Dermis microvascular lymphatic vessel endothelial cell (primary cell): ENCODE measurements at places on chromosomes 2 and 18. TPM values are rescaled to one million over a fixed set of nuclear protein-coding genes. Genes with fewer than 3 reads are reported as not detected.

Gene TRIM54
- total RNA-seq: 0.26 and 0.51 TPM in 2 replicates

Gene TMEM163
- total RNA-seq: 0.13 and 0.25 TPM in 2 replicates

Gene VWC2L
- not detected in 2 replicates for total RNA-seq

Gene SERPINB13
- total RNA-seq: not detected in 2 replicates

Gene SPDYA
- total RNA-seq: 0.13 and 0.26 TPM in 2 replicates

Gene GRHL1
- total RNA-seq: 0.26 and 0.76 TPM in 2 replicates

Gene AMMECR1L
- total RNA-seq: 12.2 and 16.3 TPM in 2 replicates

Gene FOXI3
- total RNA-seq: not detected in 2 replicates

Gene TCF4
- 424 and 459 TPM in 2 replicates for total RNA-seq

Gene ERBB4
- under 0.01 TPM in 1 of 2 replicates, not detected in the other for total RNA-seq

Gene STAM2
- 14.2 and 15.6 TPM in 2 replicates for total RNA-seq

Gene RPRM
- total RNA-seq: not detected in 2 replicates

Gene TFCP2L1
- not detected in 2 replicates for total RNA-seq
